ENCODE measurements at places on chromosomes 16 and 17.

- DNase-seq: no peak
These were observed 91.4 kb upstream of the DYNLRB2 start for GRCh38 chr16:80449392-80449791.

GRCh38 chr16:9489835-9490467, 398.5 kb downstream of the HAPSTR1 start:
- no peak for DNase-seq

DNA sequence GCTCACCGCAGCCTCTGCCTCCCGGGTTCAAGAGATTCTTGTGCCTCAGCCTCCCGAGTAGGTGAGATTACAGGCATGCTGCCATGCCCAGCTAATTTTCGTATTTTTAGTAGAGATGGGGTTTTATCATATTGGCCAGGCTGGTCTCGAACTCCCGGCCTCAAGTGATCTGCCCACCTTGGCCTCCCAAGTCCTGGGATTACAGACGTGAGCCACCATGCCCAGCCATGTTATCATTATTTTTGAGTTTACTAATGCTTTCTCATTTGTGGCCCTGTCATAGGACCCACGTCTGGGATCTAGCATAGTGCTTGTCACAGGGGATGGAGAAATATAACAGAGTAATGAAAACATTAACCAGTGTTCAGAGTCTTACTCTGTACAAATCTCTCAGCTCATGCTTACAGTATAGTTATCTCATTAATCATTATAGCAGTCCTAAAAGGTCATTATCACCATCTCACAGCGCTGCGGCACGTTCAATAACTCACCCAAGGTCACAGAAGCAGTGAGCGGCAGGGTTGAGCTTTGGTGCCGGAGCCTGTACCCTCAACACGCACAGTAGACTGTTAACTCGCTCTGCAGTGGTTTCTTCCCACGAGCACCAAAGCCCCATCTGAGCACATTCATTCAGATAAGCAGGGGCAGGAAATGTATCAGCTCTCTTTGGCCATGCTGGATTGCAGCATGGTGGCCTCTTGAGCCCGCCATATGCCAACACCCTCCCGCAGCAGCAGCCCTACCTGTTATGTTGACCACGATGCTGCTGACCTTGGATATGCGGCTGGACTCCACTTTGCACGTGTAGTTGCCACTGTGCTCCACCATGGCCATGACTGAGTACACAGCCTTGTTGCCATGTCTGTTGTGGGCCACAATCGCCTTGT, 21.4 kb downstream of the PECAM1 start:
- DNase-seq: no peak

GRCh38 chr16:63922560-63922959, 1199.3 kb downstream of the CDH11 start:
- DNase-seq: no peak
